Stimulated activated CD8-positive, alpha-beta memory T cell treated with anti-CD3 and anti-CD28 coated beads, Interleukin-2, amount 100 ng/mL, for 1 hour (primary cell): ENCODE measurements at places on chromosomes 4 and X.

DNA sequence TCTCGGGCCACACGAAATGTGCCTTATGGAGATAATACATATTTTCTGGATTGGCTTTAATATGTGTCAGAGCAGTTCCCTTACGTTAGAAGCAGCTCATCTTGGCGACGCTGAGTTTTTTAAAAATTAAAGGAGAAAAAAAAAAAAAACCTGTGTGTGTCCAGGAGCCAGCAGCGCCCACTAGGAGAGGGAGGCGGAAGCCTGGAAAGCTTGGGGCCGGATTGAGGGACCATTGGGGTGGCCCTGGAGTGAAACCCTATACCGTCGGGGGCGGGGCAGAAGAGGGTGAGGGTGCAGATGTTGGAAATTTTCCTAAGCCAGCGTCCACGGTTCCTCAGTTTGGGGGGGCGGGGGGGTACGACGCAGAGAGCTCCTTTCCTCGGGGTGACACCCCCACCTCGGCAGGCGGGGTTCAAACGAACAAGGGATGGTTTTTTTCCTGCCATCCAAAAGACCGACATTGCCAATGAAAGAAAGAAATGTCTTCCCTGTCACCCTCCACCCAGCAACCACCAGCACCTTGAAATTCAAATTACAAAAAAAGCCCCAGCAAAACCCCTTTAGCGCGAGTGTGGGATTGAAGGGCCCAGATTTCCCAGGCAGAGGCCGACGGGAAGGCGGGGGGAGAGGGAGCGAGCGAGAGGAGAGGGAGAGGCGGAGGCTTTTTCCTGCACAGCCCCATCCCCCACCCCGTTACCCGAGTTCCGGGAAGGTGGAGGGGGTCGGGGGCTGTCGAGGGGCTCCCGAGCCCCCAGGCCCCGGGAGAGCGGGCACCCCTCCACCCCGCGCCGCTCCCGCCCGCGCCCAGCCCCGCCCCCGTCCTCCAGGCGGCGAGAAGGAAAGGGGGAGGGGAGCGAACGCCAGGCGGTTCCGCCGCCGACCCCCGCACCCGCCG, 859 bp downstream of the SMARCA1 start:
- DNase-seq: no peak

DNA sequence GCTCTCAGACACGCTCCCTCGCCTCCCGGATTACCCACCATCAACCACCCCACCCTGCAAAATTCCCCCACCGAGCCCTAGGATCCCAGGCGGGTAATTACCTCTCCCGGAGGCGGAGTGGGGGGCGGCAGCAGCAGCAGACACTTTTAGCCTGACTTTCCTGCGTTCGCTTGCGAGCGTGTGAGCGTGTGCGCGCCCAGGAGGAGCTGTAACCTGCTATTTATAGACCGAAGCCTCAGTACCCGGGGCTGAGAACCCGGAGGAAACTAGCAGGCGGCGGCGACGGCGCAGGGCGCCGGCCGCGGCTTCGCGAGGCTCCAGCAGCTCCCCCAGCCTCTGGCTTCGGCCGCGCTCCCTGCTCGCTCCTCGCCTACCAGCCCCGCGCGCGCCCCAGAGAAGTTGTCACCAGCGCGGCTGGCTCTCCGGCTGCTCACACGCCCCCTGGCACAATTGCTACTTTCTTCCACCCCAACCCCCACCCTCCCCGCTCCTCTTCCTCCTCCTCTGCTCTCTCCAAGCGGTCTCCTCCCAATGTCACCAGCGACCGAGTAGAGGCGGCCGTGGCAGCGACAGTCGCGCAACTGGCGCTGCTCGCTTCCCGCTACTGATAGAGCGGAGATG, at the start of gene INPP4B:
Gene INPP4B, minus strand, starts transcription at position 194 of the 621 bp plus-strand sequence.
- DNase-seq: peak; percentile 21

DNA sequence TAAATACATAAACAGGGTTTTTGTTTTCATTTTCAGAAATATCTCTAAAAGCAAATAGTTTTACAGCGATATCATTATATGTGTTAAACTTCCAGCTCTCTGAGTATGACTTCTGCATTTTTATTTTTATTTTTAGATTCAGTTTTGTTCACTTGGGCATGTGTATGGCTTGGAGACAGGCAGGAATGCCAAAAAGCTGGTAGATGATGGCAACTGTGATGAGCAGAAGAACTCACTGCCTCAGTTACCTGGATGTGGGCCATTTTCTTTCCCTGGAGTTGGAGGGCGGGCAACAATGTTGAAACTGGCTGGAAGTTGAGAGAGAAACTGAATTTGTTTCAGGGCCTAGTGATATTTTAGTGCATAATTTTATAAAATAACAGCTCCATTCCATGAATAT, 266.4 kb downstream of the ARHGAP24 start:
- DNase-seq: no peak

GRCh38 chr4:1836650-1837049, 19.3 kb downstream of the LETM1 start:
- no peak for DNase-seq

DNA sequence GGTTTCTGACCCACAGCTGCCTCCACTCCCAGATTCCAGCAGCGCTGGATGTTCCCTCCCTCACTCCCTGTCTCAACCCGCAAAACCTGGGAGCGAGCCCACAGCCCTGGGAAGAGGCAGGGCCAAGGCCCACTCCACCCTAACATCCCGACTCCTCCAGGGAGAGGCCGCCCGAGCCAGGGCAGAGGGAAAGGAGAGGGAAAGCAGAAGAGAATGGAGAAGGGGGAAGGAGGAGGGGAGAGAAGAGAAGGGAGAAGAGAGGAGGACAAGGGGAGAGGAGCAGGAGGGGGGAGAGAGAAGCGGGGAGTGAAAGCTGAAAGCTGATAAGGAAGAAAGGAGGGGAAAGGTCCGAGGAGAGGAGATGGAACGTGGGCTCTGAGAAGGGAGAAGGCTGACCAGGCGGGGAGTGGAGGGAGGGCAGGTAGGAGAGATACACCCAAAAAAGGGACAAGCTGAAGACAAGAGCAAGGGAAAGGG, 120.2 kb upstream of the PJA1 start:
- no peak for DNase-seq

DNA sequence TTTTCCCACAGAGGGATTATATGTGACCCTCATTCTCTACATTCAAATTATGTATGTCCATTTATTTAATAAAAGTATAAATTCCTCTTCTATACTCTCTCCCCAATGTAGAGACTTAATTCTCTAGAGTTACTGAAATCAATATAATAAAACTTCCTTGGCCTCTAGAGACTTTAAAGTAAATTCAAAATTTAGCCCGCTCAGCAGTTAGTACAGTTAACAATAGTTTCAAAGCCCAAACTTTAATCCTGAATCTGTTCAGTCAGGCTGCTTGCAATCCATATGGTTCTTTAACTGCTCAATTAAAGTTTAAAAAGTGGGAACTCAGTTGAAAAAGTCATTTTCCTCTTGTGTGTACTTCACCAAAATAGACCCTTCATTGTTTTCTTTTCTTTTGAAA, 2558.4 kb downstream of the ARAP2 start:
- DNase-seq: no peak

DNA sequence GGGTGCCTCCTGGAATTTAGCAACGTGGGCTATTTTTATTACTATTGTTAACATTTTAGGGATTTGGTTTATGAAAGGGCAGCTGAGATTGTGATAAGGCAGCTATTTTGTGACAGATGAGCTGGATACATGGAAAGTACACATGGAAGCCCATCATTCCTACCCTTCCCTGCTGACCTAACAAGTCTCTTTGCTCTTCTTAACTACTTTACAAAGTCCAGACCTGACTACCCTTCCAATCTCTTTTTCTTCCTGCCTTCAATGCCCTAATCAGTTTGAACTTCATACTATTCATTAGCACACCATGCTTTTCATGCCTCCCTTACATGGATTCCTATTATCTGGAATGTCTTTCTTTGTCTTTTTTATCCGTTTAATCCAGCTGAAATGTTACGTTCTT, 9.4 kb upstream of the AFP start:
- no peak for DNase-seq

- no peak for DNase-seq
Observed at GRCh38 chrX:150502979-150503897, 65.2 kb upstream of the MTM1 start.

DNA sequence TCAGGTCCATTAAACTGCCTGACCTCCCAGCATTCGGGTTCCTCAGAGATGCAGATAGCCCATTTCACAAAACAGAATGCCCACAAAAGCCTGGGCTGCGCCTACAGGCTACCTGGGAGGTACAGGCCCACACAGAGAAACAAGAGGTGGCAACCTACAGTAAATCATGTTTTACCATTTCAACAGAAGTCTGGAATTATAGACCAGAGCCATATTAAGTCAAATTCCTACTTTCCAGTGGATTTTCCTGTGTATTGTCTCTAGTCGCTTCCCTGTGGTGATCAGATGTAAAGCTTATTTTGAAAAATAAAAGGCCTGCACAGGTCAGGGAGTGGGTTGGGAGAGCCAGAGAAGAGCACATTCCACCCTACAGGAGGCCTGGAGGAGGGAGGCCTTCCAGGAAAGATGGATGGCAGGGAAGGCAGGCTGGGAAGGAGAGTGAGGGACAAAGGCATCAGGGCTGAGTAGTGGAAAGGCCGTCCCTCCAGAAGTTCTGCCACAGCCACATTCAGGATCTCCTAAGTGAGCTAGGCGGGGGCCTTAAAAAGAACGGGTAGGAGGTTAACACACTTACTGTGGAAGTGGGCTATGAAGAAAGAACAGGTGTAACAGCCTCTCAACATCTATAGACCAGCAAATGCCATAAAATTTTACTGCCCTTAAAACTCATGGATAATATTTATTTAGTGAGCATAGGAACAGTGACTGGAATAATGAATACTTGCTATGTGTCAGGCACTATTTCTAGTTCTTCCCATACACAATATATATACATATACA, 19.0 kb upstream of the USO1 start:
- no peak for DNase-seq

DNA sequence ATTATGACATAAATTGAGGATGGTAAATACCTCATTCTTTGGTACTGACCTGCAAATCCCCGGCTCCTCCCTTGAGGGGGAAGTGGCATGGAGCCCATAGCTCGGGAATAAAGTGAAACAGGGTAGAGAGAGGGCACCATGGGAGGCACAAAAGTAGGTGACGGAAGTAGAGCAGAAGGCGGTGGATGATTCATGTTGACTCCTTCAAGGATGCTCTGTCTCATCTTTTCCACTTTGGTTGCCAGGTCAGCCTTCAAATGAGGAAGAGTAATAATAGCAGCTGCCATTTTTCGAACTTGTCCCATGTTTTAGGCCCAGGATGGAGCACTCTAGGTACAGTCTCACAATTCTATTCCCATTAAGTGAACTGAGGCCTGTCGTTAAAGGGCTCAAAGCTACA, 41.4 kb upstream of the PHF8 start:
- DNase-seq: no peak
